H9 (cell line): ENCODE measurements at places on chromosomes 7 and 10.

- peaks cover 30% of the 10 kb centered on the region for H3K27me3 ChIP-seq
- H3K27ac ChIP-seq, result no peak overlapping the region
- 0 out of 3 replicates have a peak, but pooled peaks cover 3% of the 10 kb centered on the region for H3K36me3 ChIP-seq
- H3K4me3 ChIP-seq, result no peak overlapping the region; the same call in 1 of the 2 replicates
- DNase-seq, result no peak
- H3K4me1 ChIP-seq, result no peaks in the 10 kb centered on the region
Observed at GRCh38 chr10:122459561-122460273, 1.6 kb upstream of the HTRA1 start.

DNA sequence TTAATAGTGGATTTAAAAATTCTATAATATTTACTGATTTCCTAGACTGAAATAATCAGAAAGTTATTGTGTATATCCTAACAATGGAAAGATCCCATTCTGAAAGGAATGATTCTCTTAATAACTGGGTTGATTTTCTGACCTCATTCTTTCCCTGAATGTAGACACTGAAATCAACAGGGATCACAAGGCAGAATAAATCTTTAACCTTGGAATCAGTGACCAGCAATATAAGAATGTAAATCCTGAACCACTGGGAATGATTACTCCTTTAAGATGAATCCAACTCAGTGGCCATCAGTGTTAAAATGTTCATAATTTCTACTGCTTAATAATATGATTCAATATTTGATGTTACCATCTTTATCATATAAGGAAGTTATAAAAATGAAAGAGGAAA lies 47.6 kb downstream of the ANKRD26 start:
- H3K36me3 ChIP-seq, result peaks cover 4% of the 10 kb centered on the region; the same call in 1 of the 2 replicates
- H3K4me1 ChIP-seq, result no peaks in the 10 kb centered on the region
- H3K27ac ChIP-seq, result no peak overlapping the region
- no peak for DNase-seq
- H3K4me3 ChIP-seq, result no peak overlapping the region

DNA sequence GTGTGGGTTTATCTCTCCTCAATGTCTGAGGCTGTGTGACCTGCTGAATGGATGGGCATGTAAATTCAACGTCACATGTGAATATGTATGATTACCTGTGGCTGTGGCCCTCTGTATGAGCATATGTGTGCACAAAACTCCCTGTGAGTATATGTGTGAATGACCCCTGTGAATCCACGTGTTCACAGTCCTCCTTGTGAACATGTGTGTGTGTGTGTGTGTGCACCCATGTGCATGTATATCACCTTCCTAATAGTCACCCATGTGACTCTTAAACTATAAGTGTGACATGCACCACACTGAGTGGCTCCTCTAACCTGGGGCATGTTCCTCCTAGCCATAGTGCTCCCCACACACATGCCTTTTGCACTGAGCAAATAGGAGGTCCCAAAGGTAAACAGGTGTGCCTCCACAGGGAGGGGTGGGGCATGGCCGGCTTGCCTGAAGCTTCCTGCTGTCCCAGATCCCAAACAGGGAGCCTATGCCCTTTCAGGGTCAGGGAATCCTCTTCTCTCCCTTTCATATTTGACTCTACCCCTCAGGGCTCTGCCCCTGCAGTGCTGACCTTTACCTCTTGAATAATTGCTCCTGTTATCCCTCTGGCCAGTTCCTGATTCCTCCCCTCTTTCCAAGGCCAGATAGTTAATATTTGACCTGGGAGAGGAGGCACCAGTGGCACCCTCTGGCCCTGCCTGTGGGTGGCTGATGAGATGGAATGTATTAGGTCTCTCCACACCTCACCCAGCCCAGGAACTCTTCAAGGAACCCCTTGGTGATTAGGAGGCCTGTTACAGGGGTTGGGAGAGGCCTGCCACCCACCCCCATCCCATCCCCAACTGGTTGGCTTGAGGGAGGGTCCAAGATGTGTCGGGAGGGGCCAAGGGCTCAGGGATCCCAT lies 1.9 kb downstream of the SEMA4G start:
- H3K27me3 ChIP-seq, result no peaks in the 10 kb centered on the region
- no peak overlapping the region for H3K27ac ChIP-seq
- DNase-seq, result no peak
- H3K4me3 ChIP-seq, result no peak overlapping the region

GRCh38 chr10:2619916-2620315 lies 447.4 kb upstream of the PFKP start:
- no peak overlapping the region for H3K4me3 ChIP-seq
- no peak for DNase-seq
- H3K4me1 ChIP-seq, result peaks cover 8% of the 10 kb centered on the region; the same call in 1 of the 2 replicates
- no peaks in the 10 kb centered on the region for H3K27me3 ChIP-seq

DNA sequence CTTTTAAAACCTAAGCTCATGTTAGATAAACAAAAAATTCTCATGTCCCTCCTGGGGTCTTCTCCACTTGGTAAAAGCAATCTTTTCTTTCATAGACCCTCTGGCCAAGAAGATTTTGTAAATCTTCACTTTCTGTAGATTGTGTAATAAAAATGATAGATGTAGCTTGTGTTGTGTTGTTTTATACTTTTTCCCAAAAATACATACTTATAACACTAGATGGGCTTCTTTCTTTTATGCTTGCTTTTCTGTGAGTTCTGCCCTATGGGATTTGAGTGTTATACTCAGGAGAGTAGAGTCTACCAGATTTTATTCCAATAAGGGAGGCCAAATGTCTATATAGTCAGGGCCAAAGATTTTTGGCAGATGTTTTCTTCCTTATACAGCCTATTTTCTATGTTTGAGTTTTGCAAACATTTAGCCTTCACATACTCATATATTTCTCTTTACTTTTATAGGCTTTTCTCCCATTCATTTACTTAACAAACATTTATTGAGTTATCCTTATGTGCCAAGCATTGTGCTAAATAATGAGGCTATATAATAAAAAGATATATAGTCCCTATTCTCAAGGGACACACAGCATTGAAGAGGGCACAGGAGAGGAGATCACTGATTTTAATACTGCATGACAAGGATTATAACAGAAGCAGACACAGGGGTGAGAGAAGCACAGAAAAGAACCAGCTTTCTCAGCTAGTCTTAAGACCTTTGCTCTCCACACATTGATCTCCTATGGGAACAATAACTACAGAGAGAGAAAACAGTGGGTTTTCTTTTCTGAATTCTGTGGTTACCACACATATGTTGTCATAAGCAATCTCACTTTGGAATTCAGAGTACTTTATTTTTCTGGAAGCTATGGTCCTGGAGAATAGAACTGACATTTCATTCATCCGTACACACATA lies 58.0 kb upstream of the PNLIP start:
- no peaks in the 10 kb centered on the region for H3K27me3 ChIP-seq
- H3K4me3 ChIP-seq, result no peak overlapping the region
- H3K4me1 ChIP-seq, result peaks cover 4% of the 10 kb centered on the region; the same call in 1 of the 2 replicates
- no peak overlapping the region for H3K27ac ChIP-seq

DNA sequence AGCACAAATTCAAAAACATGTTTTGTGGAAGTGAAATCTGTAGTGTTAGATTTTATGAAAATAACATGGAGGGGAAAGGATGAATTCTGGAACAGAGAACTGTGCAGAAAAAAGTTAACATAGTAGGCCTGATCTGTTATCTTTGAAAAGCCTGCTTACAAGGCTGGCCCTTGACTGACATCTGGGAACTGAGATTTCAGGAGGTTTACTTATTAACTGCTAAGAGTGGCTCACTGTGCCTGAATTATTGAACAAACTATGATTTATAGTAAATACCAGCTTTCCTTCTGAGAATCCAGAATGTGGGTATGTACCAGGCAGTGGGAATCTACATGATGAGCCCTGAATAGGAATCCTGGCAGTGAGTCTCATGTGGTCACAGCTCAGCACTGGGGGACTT lies 30.5 kb downstream of the NSUN6 start:
- H3K27me3 ChIP-seq, result no peaks in the 10 kb centered on the region
- no peak overlapping the region for H3K4me3 ChIP-seq
- no peak for DNase-seq
- H3K4me1 ChIP-seq, result no peaks in the 10 kb centered on the region
- no peak overlapping the region for H3K27ac ChIP-seq

DNA sequence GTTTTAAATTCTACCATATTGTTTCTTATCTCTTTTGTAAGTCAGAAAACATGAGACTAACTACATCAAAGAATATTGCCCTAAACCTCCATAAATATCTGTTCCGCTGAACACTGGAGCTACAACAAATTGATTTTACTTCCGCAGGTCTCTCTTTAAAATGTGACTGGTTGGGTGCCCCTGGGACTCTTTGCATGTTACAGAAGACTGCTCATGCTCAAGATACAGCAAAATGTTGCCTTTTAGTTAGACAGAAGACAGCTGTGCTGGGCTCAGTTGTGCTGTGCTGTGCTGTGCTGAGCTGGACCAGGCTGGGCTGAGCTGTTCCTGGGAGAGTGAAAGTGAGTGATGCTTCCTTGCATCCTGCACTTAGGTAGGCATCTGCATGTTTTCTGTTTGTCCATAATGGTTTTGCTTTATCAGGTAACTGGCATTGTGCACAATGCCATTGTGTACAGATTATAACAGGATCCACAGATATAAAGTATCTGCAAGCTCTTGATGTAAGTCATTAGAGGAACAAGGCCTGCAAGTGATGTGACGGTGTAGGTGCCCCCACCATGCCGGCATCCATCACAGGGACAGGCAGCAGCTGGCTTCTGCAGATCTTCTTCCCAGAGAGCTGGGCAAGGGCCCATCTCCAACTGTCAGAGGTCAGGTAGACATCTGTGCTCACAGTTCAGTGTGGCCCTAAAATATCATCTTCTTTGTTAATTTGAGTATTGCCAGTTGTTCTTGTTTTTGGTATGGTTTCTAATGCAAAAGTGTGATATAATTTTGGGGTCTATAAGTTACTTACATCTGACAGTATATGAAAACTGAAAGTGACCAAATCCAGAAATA lies 972.5 kb upstream of the CELF2 start:
- no peak overlapping the region for H3K27ac ChIP-seq
- no peaks in the 10 kb centered on the region for H3K36me3 ChIP-seq
- H3K4me1 ChIP-seq, result no peaks in the 10 kb centered on the region
- H3K4me3 ChIP-seq, result no peak overlapping the region
- no peaks in the 10 kb centered on the region for H3K27me3 ChIP-seq
- no peak for DNase-seq

DNA sequence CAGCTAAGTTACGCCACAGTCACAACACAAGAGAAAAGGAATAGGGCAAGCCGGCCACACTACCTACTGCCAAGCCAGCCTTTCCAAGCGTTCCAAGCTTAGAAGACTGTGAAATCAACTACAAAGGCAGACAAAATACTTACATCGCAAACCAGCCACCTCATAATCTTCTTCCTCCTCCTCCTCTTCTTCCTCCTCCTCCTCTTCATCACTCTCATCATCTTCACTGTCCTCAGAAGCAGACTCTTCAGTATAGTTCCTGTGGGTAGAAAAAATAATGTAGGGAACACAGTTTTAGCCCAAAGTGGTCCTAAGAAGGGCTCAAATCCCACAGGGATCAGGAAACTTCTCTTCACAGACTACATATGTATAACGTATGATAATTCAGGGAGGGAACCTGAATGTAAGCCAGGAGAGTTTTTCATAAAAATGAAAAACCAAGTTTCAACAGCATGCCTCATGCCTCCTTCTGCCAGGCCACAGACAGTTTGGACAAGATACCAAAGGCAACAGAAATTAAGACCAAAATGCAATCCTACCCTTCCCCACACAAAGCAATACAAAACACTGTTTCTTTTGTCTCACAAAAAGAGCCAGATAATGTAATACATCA lies 13.6 kb downstream of the FZD9 start:
- peaks cover 70% of the 10 kb centered on the region; the same call in 2 of the 3 replicates for H3K36me3 ChIP-seq
- H3K27me3 ChIP-seq, result no peaks in the 10 kb centered on the region
- no peak overlapping the region for H3K4me3 ChIP-seq
- no peaks in the 10 kb centered on the region for H3K4me1 ChIP-seq
- no peak for DNase-seq

DNA sequence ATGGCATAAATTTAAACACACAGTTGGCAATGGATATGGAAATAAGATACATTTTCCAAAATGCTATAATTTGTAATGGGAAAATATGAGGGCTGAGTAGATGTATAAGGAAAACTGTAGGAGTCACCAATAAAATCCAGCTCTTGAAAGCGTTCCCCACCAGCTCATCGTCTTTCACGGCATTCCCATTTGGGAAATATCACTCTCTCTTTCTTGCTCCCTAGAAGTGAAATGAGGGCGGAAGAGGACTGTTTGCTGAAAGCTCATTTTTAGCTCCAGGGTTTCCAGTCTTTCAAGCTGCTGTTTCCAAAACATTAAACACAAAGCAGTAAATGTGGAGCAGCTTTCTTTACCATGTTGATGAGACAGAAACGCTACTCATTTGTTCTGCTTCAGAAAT lies 104.6 kb upstream of the SFMBT2 start:
- no peak overlapping the region; the same call in 2 of the 3 replicates for H3K4me3 ChIP-seq
- no peak overlapping the region for H3K27ac ChIP-seq
- DNase-seq, result no peak
- no peaks in the 10 kb centered on the region for H3K27me3 ChIP-seq

DNA sequence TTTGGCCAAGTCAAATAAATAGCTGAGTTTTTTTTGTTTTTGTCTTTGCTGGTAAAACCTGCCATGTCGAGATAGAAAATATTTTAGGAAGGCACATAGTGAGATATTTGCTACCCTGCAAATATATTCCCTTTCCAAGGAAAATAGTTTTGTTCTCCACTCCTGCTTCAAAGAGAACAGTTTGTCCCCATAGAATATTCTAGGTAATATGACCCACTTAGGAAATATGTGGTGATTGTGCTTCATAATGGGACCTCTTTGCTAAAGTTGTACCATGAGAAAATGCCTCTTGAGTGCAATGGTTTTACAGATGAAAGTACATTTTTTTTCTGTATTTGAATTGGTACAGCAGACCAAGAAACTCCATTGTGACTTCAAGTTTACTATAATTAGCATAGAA lies 41.6 kb downstream of the SMNDC1 start:
- DNase-seq, result no peak
- H3K36me3 ChIP-seq, result no peaks in the 10 kb centered on the region
- no peaks in the 10 kb centered on the region for H3K27me3 ChIP-seq
- no peak overlapping the region for H3K4me3 ChIP-seq

DNA sequence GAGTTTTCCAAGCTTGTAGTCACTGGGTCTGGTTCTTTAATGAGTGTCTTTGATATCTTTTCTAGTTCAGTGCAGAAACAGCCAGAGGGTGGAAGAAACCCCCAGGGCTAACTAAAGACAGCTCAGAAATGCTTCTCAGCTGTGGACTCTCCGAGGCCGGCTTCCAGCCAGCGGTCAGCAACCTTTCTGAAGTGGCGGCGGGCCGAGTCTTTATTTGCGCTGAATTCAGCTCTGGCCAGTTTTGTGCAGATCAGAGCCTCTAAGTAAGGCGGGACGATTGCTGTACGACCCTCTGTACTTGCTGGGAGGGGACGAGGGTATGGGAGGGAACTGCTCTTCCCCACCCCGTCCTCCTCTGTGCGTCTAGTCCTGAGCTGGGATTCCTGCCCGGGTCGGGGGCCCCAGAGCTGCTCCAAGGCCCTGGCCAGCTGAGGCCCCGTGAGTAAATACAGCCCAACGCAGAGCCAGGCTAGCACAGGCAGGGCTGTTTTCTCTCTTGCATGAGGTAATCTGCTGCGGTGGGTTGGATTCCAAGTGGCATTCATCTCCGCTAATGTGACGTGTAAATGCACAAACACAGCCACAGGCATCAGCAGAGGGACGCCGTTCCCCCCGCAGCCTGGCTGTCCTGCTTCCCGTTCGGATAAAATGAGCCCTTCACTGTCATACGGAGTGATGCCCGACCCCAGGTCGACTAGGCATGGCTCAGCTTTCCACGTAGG lies 159.8 kb downstream of the PIP4K2A start:
- H3K4me3 ChIP-seq, result no peak overlapping the region
- H3K36me3 ChIP-seq, result peaks cover 4% of the 10 kb centered on the region
- peaks cover 3% of the 10 kb centered on the region; the same call in 1 of the 2 replicates for H3K4me1 ChIP-seq
- H3K27me3 ChIP-seq, result no peaks in the 10 kb centered on the region

- H3K27ac ChIP-seq, result no peak overlapping the region
- no peaks in the 10 kb centered on the region for H3K27me3 ChIP-seq
- H3K4me3 ChIP-seq, result peak overlapping the region; percentile 51; the same call in 2 of the 3 replicates
- peaks cover 13% of the 10 kb centered on the region for H3K36me3 ChIP-seq
Observed at GRCh38 chr10:113063043-113063967, 113.3 kb downstream of the TCF7L2 start.
